Iris pigment epithelial cell (primary cell): ENCODE measurements at places on chromosomes 1 and 21.
A peak's percentile ranks its signal among the peaks of the same experiment; 100 is the strongest.

- no peak for DNase-seq
Measured at GRCh38 chr1:201190624-201191051, at the start of gene IGFN1. Gene IGFN1, plus strand, starts transcription at chr1:201190824. Its CDS starts 2,470 bp downstream, at chr1:201193294.

- no peak for DNase-seq
Measured at GRCh38 chr1:211484755-211485479, 7.0 kb downstream of the RD3 start.

DNA sequence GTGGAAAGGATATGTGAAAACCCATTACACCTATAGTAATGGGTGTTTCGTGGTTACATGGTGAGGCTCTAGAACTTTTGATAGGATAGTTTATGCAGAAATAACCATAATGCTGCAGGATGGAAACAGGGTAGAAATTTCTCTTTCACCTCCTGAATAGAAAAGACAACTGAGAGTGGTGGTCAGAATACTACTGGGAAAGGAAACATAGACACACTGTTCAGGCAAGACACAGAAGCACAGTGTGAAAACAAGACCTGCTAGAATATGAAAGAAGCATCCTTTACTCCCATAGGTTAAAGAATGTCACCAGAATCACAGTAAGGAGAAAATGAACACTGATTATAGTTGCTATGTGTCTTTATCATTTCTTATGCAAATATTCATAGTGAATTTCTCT is 496.6 kb downstream of the DPYD start:
- no peak for DNase-seq

DNA sequence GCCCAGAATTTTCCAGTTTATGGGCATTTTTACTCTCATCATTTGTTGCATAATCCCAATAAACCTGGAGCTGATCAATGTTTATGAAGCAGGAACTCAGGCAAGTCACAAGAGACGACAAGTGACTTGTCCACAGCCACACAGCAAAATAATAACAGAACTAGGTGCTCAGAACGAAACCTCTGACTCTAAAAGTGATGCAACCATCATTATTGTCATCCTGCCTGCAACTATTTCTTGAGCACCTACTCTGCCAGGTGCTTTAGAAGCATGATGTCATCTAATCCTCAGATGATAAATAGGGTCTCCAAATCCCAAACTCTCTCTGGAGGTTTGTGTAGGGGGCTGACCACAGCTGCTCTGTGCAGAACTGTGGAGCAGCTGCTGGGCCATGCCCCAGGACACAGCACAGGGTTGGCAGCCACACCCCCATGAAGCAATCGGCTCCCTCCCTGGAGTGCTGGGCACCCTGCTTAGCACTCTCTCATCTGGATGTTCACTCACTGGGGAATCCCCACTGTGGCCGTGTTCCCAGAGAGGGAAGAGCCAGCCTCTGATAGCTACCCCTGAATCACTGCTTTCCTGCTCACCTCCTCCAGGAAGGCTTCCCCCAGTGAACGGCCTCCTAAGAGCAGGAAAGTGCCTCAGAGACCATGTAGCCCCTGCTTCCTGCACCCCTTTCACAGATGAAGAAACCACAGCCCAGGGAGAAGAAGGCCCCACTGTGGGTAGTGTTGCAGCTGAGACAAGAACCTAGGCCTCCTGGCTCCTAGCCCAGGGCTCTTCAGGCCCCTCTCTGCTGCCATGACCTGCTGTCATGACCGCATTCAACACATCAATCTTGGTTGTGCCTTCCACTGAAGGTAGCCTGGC is 2.1 kb downstream of the TTC22 start:
- peak; percentile 50 for DNase-seq

DNA sequence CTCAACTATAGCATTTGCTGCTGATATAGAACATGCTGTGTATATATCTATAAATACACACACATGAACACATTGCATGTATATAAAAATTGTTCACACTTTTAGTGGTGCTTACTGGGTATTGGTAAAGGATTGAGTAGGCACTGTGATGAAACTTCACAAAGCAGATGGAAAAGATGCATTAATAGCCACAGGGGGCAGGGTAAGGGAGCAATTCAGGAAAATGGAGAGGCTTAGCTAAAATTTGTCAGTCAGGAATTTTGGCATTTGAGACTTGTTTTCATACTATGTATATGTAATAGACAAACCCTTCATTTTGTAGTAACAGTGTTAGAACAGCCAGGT is 633 bp upstream of the PPFIA4 start:
- DNase-seq: no peak

DNA sequence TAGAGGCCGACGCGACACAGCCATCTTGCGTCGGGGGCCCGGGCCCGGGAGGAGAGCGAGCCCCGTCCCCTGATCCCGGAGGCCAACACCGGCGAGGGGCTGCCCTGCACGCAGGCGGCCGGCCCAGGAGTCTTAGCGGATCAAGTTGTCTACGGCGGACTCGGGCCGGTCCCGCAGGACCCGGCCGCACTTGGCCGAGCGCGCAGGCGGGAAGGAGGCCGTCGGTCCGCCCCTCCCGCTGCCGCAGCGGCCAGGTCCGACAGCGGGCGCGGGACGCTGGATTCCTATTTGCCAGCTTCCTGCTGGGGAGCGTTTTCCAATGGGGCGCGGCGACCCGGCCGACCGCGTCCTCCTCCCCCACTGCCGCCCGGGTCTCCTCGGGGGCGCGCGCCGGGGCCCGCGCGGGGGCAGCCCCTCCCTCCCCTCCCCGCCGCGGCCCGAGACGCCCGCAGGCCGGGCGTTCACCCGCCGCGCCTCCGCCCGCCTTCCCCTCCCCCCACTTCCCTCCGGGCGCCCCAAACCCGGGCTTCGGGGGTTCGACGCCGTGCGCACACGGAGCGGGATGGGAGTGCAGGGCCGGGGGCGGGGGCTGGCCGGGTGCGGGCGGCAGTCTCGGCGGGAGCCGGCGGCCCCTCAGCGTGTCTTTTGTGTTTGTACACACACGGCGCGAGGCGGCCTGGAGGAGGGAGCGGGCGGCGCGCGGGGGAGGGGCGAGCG is 517 bp upstream of the H3-3A start:
- peak; percentile 67 for DNase-seq

DNA sequence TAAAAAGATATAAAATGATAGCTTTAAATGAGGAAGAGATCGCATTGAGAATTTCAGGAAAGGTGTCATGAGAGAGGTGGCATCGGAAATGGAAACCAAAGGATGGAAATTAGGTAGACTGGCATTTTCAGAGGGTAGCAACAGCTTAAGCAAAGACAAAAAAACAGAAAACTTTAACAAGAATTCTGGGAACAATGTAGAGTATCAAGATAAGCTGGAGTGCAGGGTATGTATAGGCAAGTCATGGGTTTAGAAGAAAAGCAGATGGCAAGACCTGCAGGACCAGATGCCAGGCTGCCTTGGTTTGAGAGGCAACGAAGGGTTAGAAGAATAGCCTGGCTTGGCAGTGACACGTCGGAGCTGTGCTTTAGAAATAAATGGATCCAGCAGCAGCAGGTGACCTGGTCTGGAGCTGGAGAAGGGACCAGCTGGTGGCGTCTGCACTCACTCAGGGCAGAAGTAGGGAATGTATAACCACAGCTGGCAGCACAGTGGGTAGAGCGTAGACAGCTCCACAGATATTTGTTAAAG is 149.4 kb upstream of the TIAM1 start:
- no peak for DNase-seq

GRCh38 chr1:172308577-172308976 is 111.9 kb upstream of the C1orf105 start:
- no peak for DNase-seq
